ENCODE measurements at places on chromosomes 11 and 22.
A peak's percentile ranks its signal among the peaks of the same experiment; 100 is the strongest.

- no peaks in the 10 kb centered on the region for H3K4me1 ChIP-seq
- no peaks in the 10 kb centered on the region for H3K27me3 ChIP-seq
- H3K4me3 ChIP-seq, result no peak overlapping the region
- H3K27ac ChIP-seq, result no peak overlapping the region
These were observed 12.7 kb downstream of the CSNK1E start for GRCh38 chr22:38304526-38304925.

DNA sequence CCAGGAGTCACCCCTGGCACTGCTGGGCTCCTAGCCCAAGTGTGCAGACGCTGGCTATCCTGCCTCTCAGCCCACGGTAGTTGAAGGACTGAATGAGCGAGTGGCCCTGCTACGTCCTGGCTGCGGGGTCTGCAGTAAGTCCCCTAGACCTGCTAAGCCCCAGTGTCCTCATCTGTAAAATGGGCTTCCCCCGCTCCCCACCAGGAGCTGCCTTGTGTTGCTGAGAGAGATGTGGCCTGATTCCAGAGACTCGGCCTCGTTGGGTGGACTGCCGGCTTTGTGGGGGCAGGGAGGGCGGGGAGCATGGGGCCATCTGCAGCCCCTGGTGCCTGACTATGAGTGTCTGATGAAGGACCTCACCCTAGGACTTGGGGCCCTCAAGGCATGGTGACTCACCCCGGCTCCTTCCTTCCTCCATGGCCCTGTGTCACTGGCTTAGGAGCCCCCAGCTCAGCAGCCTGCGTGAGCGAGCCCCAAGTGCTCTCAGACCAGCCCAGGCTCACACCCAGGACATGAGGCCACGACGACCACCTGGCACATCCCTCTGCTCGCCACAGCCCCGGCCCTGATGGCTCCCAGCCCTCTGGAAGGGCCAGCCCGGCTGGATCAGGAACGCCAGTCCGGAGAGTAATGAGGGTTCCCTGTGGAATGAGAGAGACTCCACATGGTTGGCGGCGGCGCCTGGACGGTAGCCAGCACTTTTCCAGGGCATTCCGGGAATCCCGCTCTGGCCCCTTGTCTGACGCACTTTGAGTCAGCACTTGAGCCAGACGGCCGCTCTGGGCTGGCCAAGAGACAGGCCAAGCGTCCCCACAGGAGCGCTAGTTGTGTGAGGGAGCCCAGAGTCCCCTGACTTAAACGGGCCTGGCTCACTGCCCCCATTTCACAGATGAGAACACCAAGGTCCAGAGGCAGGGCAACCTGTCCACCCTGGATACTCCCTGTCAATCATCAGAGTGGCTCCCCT lies 50.5 kb upstream of the SHISAL1 start:
- no peak overlapping the region for H3K4me3 ChIP-seq
- no peaks in the 10 kb centered on the region for H3K36me3 ChIP-seq
- H3K4me1 ChIP-seq, result peaks cover 20% of the 10 kb centered on the region
- peak; percentile 61 for DNase-seq
- peaks cover 1% of the 10 kb centered on the region for H3K27me3 ChIP-seq

GRCh38 chr11:61851113-61851899 lies 23.2 kb downstream of the FADS2 start:
- no peaks in the 10 kb centered on the region for H3K4me1 ChIP-seq
- no peaks in the 10 kb centered on the region for H3K27me3 ChIP-seq
- H3K27ac ChIP-seq, result no peak overlapping the region
- H3K36me3 ChIP-seq, result no peaks in the 10 kb centered on the region
- no peak for DNase-seq
- no peak overlapping the region for H3K4me3 ChIP-seq

- H3K4me1 ChIP-seq, result no peaks in the 10 kb centered on the region
- DNase-seq, result no peak
- no peak overlapping the region for H3K27ac ChIP-seq
- H3K36me3 ChIP-seq, result no peaks in the 10 kb centered on the region
- H3K27me3 ChIP-seq, result no peaks in the 10 kb centered on the region
These were observed 10.3 kb upstream of the PHF21B start for GRCh38 chr22:45019861-45020655.
